ENCODE measurements at places on chromosomes 7 and 10.

DNA sequence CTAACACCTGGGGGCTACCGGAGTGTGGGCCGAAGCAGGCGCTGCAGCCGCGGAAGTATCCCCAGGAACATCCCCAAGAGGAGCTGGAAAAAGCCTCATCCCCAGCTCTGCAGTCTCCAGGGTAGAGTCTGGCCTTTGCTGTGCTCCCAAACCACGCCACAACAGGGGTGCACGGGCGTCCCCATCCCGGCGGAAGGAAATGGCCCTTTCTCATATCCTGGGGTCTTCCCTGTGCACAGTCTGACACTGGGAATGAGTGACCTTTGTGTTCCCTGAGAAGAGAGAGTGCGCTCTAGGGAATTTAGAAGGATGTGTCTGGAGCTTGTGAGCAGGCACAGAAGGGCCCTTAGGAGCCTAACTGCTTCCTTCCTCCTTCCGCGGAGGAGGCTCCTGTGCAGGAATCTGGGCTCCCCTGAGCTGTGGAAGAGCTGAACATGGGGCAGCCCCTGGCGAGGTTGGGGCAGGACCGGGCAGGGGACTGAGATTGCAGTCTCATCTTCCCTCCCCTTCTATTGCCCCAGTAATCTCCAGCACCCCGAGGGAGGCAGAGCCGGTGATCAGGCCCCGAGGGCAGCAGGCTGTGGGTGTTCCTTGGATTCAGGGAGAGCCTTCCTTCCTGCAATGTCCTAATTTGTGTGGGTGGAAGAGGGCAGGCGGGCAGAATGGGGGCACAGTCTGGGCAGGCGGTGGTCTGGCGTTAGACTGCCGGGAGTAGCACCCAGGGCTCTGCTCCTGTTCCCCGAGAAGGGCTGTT lies 1.3 kb downstream of the REPIN1 start:
- no peak for DNase-seq

DNA sequence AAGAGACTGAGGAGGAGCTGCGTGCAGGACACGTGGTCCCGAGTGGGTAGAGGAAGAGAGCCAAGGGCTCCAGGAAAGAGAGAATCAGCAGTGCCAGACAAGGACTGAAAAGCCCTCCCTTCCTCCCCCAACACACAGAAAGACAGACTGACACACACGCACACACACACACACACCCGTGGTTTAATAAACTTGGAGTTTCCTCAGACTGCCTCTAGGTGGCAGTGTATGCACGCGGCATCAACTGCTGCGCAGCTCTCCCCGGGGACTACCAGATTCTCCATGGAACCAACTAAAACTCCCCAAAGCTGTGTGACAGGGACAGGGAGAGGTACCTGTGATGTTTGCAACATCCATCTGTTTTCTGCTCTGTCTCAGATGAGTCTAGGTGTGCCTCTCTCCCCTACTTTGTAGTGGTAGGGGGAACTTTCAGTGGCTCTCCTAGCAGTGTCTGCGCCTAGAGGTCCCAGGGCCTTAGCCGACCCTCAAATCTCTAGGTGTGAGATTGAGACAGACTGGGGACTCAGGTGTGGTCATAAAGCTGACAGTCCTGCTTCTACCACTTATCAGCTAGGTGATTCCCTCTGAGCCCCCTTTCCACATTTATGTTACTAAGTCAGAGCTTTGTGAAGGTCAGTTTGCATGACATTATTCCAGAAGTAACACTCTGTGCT lies 9.3 kb upstream of the TSPAN14 start:
- DNase-seq = peak; percentile 58

GRCh38 chr7:87912121-87912520 lies 21.9 kb upstream of the ADAM22 start:
- DNase-seq = no peak

DNA sequence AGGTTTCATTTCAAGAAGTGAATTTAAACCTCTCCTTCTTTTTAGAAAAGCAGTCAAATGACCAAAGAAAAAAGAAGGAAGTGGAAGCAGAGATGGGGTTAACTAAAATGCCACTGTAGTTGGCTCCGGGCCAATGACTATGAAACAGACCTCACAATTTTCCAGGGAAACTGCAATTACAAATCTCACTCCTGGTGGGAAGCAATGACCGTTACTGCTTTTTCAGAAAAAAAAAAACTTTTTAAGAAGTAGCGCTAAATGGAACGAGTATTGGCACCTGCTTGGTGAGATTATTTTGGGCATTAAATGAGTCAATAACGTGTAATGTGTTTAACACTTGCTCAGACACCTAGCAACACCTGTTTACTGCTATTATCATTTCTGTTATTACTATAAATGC lies 1.2 kb downstream of the SFRP4 start:
- no peak for DNase-seq

GRCh38 chr7:2921653-2922347 lies 77.7 kb upstream of the GNA12 start:
- DNase-seq = no peak

GRCh38 chr7:96589038-96589437 lies 120.6 kb downstream of the SEM1 start:
- DNase-seq = no peak

GRCh38 chr10:132386419-132386831 lies 10.6 kb upstream of the PWWP2B start:
- no peak for DNase-seq

DNA sequence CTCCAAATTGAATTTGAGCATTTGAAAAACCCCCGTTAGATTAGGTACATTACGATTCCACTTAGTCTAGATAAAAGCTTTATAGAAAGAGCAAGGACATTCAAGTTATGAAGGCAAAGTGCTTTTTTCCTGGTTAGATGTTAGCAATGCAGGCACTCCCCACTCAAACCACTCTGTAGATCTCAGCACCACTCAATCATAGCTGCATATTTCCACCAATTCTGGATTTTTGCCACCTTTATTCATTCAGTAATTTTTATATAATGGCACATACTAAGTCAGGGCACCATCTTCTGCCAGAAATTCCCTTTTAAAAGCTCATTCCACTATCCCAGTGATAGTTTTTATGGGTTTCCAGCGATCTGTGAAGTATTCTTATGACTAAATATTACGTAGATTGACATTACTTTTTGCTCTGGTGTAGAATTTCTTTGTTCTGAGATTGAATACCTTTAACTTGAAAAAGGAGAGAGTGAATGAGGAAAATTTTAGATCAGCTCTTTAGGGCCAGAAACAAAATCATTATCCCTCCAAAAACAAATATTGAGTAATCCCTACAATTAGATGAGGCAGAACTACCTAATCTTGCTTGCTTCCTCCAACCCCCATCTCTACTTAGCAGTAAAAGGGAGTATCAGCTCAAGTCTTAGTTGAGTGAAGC lies 51.6 kb downstream of the RNLS start:
- DNase-seq = no peak

DNA sequence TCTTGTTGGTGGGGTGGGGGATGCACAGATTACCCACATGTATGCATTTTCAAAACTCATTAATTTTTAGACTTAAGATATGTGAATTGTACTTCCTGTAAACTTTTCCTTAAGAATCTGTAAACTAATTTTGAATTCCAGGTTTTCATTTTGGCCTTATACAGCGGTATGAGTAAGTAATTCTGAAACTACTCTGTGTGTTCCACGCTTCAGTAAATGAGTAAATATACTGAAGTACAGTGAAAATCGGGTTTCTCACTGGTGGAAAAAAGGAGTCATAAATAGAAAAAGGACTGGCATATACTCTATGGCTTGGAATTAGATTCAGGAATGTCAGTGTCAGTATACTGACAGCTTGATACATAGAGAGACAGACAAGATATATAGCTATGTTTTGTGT lies 72.8 kb downstream of the CTTNBP2 start:
- DNase-seq = no peak

DNA sequence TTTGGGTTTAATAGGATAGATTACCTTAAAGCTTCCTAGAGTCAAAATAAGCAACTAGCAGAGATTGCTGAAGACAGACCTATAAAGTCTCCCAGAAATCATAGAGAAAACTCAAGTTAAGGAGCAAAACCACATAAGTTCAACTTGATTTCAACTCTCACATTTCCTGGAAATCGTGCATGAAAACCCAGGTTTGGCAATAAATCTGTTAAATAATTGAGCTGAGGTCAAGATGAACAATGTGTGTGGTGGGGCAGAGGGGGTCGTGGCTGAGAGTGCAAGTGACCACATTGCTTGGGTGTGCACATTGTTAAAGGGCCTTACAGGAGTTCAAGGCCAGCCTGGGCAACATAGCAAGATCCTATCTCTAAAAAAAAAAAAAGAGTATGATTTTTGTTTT lies 636.5 kb downstream of the GALNT17 start:
- no peak for DNase-seq

DNA sequence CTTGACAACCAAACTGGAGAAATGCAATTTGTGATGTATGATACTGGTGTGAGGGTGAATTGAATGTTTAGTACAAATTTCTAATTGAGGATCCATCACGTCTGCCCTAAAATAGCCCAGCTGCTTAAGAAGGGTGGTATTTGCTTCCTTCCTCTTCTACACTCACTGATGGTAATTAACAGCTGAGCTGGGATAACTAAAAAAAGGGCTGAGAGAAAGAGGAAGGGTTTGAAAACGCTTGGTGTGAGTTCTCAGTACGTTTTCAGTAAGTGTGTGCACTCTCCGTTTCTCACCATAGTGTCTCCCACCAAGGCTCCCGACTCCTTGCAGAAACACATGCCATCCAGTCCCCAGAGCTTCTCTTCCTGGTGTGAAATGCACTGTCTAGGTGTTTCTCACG lies 54.3 kb downstream of the MAP3K8 start:
- no peak for DNase-seq

DNA sequence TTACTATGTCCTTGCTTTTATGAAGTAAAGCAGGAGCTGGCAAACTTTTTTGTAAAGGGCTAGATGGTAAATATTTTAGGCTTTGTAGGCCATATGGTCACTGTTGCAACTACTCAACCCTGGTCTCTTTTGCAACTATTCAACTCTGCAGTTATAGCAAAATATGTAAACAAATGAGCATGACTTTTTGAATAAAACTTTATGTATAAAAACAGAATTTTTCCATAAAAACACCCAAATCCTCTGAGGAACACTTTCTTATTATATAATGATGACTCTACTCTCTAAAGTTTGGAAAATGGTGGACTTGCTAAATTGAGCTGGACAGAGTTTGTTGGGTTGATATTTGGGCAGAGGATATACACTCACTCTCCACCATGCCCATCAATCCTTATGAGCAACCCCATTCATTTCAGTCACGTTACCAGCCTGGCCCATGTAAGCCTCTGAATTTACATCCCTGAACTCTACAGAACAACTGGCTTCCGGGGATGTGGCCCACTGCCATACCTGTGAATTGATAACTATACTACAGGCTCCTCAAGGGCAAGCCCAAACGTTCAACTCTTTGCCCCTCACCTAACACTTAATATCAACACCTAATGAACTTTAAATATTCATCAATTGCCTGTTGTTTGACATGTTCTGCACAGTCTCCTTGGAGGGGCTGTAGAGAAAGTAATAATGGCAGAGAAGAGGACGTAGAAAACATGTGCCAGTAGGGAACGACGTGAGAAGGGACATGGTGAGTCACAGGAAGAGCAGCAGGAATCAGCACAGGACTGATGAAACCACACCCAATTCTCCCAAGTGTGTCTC lies 37.6 kb downstream of the SGMS1 start:
- DNase-seq = no peak

- DNase-seq = no peak
Observed at GRCh38 chr10:91975438-91975837, 51.9 kb downstream of the BTAF1 start.

DNA sequence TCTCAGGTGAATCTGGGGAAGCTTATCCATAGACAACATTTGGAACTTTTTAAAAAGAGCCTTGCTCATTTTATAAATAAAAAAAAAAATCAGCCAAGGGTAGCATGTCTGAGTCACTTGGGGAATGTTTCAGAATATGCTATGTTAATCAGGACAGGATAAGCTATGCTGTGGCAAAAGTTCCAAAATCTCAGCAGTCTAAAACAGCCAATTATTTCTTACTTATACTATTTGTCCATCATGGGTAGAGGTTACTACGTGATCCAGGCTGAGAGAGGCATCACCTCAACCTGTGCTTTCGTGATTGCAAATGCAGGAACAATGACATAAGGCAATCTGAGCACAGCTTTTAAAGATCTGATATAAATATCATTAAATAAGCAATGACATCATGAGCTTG lies 6.5 kb downstream of the SLC13A1 start:
- DNase-seq = no peak

GRCh38 chr10:29057822-29058331 lies 231.0 kb upstream of the LYZL1 start:
- DNase-seq = no peak

GRCh38 chr10:3398825-3399646 lies 226.5 kb upstream of the PITRM1 start:
- no peak for DNase-seq

- no peak for DNase-seq
Observed at GRCh38 chr10:110730345-110731050, 86.4 kb downstream of the RBM20 start.

DNA sequence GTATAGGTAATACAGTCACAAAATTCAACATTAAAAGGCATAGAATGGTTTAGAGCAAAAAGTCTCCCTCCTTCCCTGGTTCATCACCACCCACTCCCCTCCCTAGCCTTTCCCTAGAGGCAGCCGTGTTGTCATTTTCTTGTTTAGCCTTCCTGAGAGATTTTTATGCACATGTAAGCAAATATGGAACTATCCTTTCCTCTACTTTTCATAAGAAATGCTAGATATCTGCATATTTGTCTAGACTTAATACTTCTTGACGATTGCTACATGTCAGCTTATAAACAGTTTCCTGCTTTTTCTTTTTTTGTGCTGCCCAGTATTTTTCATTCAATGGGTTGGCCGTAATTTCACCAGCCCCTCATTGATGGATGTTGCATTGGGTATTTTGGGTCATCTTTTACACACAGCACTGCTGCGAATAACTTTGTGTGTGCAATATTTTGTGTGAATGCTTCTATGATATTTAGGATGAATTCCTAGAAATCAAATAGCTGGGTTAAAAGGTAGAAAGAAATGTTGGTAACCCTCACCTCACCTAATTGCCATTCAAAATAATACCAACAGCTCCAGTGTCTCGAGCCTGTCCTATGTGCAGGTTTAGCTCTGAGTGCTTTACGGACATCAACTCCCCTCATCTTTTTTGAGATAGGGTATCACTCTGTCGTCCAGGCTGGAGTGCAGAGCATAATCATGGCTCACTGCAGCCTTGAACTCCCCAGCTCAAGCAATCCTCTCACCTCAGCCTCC lies 6.9 kb downstream of the IRF5 start:
- DNase-seq = no peak

- DNase-seq = no peak
Observed at GRCh38 chr7:121180436-121181063, 148.2 kb upstream of the WNT16 start.

- DNase-seq = no peak
Observed at GRCh38 chr10:6121146-6121545, 32.3 kb downstream of the RBM17 start.

DNA sequence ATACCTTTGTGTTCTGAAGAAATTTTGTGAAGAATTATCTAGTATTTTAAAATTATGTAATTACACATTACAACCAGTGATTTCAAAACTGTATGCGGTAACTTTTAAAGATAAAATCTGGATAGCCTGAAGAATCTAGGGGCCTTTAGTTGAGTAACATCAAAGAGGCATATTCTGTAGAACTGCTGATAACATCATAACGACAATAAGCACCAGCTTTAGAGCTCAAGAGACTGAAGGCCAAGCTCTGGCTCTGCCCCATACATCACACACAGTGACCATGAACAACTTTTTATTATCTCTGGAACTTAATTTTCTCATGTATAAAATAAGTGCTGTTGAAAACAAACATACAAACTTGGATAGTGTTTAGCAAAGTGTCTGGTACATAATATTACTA lies 121.1 kb upstream of the RHOBTB1 start:
- DNase-seq = no peak

- DNase-seq = no peak
Observed at GRCh38 chr7:108384716-108385483, 71.3 kb downstream of the NRCAM start.

GRCh38 chr10:126770809-126771208 lies 100.3 kb upstream of the C10orf90 start:
- DNase-seq = no peak
